ENCODE measurements at places on chromosomes 7 and 10.

- DNase-seq, result no peak
Observed at GRCh38 chr10:20004087-20004523, 187.9 kb downstream of the PLXDC2 start.

- no peak for DNase-seq
Observed at GRCh38 chr10:84551437-84552120, 223.2 kb downstream of the CCSER2 start.

- no peak for DNase-seq
Observed at GRCh38 chr10:82817676-82818422, 942.9 kb downstream of the NRG3 start.

- no peak for DNase-seq
Observed at GRCh38 chr10:63699785-63700613, 178.8 kb downstream of the REEP3 start.

GRCh38 chr7:24685708-24686107, 71.6 kb downstream of the GSDME start:
- no peak for DNase-seq

GRCh38 chr7:98528079-98528478, 89.0 kb upstream of the NPTX2 start:
- no peak for DNase-seq
